DND-41 (cell line): ENCODE measurements at places on chromosomes 2 and 18.
A peak's percentile ranks its signal among the peaks of the same experiment; 100 is the strongest.

GRCh38 chr2:170052151-170052550, 125.8 kb upstream of the MYO3B start:
- DNase-seq = no peak

- DNase-seq = no peak
Measured at GRCh38 chr2:107525406-107525805, 301.3 kb upstream of the RGPD4 start.

DNA sequence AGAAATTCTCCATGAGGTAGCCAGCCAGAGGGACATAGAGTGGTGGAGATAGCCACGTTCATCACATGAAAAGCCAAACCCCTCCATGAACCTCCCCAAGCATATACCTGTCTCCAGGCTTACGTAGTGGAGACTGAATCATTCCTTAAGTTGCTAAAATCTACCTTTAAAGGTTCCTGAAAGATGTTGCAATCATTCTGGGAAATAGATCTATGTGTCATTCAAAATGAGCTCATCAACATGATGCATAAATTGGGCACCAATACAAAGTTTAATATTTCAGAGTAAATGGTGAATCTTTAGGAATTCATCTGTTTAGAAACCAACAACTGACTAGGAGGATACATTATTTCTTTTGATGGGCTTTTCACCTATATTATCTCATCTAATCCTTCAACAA, 362.6 kb upstream of the ID2 start:
- no peak for DNase-seq

GRCh38 chr2:109218792-109219126, 89.8 kb downstream of the SH3RF3 start:
- no peak for DNase-seq

- no peak for DNase-seq
Measured at GRCh38 chr2:188875104-188875503, 99.1 kb upstream of the COL3A1 start.

- peak; percentile 76 for DNase-seq
Measured at GRCh38 chr2:39620067-39620466, 45.6 kb upstream of the TMEM178A start.

DNA sequence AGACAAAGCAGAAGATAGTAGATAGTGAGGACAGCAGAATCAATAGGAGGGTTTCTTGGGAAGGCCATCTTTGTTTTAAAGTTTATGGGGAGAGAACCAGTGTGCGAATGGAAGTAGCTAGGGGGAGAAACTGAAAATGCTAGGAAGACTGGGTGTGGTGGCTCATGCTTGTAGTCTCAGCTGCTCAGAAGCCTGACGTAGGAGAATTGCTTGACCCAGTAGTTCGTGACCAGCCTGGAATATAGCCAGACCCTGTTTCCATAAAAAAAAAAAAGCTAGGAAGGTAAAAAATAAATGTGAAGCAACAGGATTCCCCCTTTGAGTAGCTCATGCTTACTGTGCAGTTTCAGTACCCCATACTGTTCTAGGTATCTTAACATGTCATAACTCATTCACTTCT, 19.2 kb upstream of the DRC1 start:
- DNase-seq = no peak

GRCh38 chr2:189049709-189050164, 75.6 kb downstream of the COL3A1 start:
- no peak for DNase-seq

DNA sequence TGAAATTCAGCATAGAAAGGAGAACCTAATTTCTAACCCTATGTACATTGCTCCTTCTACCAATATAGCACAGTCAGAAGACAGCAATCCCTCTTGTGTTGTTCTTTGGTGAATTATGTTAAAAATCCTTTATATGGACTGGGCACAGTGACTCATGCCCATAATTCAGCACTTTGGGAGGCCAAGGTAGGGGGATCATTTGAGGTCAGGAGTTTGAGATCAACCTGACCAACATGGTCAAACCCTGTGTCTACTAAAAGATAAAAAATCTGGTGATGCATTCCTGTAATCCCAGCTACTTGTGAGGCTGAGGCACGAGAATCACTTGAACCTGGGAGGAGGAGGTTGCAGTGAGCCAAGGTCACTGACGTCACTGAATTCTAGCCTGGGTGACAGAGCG, 195.6 kb downstream of the TMX3 start:
- DNase-seq = no peak

- DNase-seq = no peak
Measured at GRCh38 chr18:32920796-32921787, 148.3 kb upstream of the KLHL14 start.

- no peak for DNase-seq
Measured at GRCh38 chr18:68397241-68398035, 317.5 kb downstream of the TMX3 start.

DNA sequence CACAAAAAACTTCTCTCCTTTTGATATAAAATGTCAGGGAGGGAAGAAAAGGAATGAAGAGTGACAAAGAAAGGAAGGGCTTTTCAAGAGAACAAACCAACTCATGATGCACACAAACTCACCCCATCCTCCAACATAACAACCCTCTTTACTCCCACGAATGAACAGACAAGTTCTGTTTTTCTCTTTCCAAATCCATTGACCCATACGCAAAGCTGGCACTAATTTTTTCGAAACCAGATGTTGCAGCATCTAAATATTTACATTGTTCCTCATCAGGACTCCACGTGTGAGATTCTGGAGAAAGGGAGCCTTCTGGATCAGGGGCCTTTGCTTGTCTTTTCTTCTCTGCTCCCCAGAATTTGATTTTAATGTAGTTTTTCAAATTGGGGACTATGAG, 143.3 kb upstream of the BCL2L11 start:
- no peak for DNase-seq
